PC-9 (cell line): ENCODE measurements at places on chromosomes 7 and 10.

DNA sequence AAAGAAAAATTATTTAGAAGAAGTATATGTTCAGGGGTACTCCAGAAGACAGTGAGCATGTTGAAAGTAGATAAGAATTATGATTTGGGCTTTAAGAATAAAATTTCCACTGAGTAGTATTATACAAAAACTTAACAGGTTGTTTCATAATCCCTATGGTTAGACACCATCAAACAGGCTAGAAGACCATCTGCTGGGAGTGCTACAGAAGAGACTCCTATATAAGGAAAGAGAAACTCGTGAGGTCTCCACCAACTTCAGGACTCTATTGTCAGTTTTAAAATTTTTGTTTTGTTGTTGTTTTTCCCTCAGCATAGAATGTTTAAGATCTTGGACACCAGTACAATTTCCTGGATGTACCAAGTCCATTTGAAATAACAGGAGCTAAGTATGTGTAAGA is 13.1 kb downstream of the DNAJC1 start:
- DNase-seq = no peak

DNA sequence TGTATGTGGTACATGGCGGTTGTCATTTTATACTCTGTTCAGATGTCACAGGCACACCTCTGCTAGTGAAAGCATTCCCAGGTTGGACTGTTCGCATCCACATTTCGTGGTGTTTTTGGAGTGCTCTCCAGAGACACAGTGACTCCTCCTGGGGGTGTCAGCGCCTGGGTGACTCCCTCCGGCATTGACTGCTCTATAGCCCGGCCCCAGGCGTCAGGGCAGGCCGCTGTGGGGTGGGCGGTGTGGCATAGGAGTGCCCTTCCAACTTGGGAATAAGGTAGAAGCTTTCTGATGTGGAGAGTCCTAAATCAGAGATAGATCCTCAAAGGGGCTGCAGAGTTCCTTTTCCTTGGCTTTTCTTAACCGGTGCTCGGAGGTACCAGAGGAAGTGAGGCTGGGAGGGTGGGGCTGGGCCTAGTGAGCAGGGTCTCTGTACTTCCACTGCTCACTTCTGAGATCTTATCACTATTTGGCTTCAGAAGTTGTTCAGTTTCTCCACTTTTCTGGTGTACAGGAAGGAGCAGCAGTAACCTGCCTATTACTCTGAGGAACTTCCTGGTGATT is 32.3 kb downstream of the CCNY start:
- no peak for DNase-seq

GRCh38 chr10:123354521-123354920 is 200.3 kb downstream of the BUB3 start:
- no peak for DNase-seq

DNA sequence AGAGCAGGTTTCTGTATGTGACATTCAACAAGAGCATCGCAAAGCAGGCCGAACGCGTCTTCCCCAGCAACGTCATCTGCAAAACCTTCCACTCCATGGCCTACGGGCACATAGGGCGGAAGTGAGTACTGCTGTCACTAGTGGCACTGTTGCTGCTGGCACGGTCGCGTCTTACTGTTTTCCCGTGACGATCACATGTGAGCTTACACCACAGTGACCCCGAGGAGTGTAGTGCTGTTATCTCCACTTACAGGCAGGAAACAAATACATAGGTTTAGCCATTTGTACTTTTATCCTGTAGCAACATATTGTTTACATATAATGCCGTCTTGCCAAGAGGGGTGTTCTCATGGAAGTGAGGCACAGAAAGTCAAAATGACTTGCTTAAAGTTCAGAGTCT is 25.4 kb downstream of the FBH1 start:
- no peak for DNase-seq

GRCh38 chr7:54663603-54664234 is 95.3 kb downstream of the SEC61G start:
- no peak for DNase-seq

DNA sequence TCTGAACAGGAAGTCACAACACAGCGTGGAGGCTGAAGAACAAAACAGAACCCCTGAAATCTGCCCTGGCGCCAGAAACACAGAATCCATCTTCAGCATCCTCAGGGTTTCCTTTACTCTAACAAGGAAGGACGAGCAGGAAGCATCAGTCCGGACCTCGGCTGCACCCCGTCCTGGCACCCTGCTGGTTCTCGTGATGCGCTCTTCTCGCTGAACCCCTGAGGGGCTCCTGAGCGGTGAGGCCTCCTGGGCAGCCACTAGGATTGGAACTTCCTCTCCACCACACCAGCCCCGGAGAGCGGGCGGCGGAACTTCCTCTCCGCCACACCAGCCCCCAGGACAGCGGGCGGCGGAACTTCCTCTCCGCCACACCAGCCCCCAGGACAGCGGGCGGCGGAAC is 461.9 kb downstream of the PTPRN2 start:
- no peak for DNase-seq

DNA sequence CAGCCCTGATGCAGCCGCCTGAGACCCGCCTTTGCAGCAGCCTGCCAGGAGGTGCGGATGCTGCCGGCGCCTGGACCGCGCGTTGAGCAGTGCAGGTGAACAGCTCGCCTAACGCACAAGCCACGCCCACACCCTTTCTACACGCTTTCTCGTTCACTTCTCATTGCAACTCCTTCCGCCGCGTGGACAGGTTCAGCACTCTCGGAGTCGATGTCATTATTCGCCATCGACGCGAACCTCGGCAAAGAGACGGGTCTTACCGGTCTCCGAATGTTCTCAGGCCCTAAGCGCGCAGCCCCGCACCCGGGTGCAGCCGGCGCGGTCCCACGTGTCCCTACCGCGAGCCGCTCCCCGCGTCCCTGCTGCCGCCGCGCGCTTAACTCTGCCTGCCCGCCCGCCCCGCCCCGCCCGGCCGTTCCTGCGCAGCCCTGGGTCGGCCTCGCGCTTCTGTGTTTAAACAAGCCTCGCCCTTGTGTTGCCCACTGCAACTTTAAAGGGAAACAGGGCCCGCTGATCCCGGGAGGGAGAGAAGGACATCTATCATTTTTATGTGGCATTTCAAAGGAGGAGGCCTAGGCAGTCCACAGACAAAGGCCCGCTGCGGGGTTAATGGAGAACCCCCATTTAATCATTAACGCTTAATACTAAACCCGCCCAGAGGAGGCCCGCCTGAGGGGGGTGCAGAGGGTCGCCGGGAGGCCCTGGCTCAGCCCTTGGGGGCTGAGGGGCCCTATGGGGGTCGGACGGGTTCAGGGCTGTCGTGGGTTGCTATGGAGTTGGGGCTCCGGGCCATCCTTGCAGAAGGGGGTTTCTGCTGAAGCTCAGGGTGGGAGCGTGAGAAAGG is 128.5 kb downstream of the WDR11 start:
- DNase-seq = no peak

DNA sequence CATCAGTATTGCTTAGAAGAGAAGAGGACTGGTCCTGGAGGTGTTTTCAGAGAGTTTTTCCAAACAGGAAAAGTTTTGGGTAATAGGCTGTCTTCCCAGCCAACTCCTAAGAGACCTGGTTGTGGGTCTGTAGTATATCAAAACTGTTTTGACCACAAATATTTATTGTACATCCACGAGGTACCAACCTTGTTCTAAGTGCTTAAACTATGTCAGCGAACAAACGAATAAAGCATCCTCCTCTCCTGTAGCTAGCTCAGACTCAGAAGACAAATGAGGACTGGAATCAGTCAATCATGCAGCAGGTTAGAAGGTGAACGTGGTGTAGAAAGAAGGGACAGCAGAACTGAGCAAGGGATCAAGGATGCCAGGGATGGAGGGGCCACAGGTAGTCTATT is 61.6 kb upstream of the MKI67 start:
- DNase-seq = no peak

GRCh38 chr10:95505641-95506040 is 55.5 kb downstream of the SORBS1 start:
- no peak for DNase-seq

GRCh38 chr10:46523119-46523961 is 33.1 kb downstream of the GPRIN2 start:
- DNase-seq = peak; percentile 95

- no peak for DNase-seq
Observed at GRCh38 chr10:64648915-64649314, 1127.7 kb downstream of the REEP3 start.

DNA sequence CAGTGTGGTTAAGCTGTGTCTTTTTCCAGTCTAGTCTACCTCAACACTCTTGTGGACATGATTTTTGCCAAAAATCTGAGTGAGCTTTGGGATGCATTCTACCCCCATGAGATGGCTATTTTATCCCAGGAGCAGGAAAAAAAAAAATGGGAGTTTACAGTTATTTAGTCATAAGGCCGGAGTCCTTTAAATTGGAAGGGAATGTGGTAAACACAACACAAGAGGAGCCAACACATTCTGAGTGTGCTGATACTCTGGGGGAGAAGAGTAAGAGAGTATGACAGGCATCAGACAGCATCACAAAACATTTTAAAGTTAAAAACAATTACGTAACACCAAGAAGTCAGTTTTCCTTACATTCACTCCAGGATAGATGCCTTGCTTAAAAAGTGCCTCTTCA is 46.1 kb downstream of the C1GALT1 start:
- DNase-seq = no peak

- no peak for DNase-seq
Observed at GRCh38 chr10:71590781-71591350, 128.7 kb downstream of the C10orf105 start.
